Cerebellar nuclear complex (tissue), 1 donor: ENCODE measurements at places on chromosomes 2 and 18.

DNA sequence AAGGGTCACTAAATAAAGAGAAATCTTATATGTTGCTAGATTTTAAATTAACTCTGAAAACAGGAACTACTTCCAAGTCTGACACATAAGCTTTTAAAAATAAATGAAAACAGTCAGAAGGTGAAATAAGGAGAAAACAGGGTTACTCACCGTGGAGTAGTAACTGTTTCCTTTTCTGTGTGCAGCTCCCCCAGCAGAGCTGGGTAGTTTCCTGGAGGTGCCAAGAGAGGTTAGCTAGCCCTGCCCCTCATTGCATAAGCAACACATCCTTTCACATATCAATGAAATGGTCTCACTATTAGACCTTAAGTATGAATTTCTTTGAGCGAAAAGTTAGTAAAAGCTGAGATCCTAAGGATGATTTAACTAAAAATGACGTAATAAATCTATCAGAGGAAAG lies 54.0 kb upstream of the GPR75 start:
- DNase-seq: no peak

DNA sequence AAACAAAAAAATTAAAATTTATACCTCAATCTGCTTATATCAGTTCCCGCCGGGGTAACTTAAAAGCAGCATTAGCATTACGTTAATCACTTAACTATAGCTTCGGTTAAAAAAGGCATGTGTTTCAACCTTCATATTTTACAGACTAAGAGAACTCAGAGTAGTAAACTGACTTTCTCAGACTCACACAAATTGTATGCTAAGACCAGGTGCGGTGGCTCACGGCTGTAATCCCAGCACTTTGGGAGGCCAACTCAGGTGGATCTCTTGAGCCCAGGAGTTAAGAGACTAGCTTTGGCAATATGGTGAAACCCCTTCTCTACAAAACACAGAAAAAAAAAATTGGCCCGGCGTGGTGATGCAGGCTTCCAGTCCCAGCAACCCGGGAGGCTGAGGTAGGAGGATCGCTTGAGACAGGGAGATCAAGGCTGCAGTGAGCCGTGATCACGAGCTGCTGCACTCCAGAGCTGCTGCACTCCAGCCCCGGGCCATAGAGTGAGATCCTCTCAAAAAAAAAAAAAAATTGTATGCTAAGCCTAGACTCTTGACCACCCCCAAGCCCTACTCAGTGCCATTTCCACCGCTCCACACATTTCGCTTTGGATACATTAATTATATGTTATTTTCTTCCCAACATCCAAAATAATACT lies 2.4 kb downstream of the HNRNPLL start:
- DNase-seq: no peak

- no peak for DNase-seq
These were observed at the start of gene GPC1 for GRCh38 chr2:240435457-240435947. TSS of gene GPC1 (plus strand) at chr2:240435663. CDS start at chr2:240435919, 256 bp downstream.

DNA sequence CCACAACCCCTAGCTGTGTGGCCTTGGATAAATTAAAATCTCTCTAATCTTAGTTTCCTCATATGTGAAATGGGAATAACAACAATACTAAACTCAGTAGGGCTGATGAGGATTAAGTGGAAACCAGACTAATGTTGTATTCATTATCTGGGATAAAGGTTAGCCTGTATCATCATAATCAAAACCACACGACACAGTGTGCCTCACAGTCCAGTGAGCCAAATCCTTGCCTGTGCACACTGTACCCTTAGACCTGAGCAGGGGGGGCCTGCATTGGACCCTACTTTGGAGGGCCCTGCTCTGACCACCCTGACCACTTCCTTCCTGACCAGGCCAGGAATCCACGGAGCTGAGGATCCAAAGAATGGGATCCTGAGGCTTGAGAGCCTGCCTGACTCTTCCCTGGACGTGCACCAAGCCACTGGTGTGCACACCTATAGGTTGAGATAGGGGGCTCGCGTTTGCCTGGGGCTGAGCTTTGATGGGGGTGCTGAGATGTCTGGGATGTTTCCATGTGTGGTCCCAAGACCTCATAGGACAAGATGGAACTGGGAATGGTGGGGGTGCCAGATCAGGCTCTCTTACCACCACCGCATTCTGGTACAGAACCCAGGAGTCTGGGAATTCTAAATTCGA lies 69.7 kb downstream of the TGOLN2 start:
- DNase-seq: no peak

GRCh38 chr2:33859811-33860461 lies 260.8 kb upstream of the FAM98A start:
- no peak for DNase-seq

- no peak for DNase-seq
These were observed 479.3 kb upstream of the HS6ST1 start for GRCh38 chr2:128797937-128798336.

GRCh38 chr2:230898713-230899091 lies 26.3 kb downstream of the GPR55 start:
- DNase-seq: no peak
